ENCODE measurements at places on chromosomes 2 and 18. TPM values are rescaled to one million over a fixed set of nuclear protein-coding genes. Genes with fewer than 3 reads are reported as not detected.

DNA sequence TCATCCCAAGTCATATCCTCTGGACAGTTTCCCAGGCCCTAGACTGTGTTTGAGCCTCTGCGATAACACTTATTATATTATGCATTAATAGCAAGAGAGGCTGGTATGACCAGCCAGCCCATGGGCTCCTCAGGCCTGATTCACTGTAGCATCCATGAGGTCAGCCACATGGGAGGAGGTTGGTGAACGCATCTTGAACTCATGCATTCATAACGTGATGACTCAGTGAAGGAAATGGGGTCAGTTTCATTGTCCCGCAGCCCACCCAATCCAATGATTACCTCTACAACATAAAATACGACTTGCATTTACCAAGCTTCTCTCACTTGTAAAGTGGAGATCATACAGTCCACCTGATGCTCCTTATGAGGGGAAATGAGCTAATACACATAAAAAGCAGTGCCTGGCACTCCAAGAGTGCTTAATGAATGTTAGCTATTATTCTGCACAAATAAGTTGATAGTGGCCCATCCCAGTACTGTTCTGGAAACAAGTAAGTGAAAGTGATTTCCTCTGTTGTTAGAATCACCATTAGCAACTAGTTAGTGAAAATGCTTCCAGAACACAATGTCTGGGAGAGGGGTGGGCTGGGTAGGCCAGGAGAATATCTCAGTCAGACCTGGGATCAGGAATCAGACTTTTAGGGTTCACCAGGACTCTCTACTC lies 46.1 kb upstream of the CELF4 start:
- no peak for DNase-seq

GRCh38 chr2:200450288-200450687 lies 59.6 kb downstream of the KCTD18 start:
- DNase-seq = no peak

DNA sequence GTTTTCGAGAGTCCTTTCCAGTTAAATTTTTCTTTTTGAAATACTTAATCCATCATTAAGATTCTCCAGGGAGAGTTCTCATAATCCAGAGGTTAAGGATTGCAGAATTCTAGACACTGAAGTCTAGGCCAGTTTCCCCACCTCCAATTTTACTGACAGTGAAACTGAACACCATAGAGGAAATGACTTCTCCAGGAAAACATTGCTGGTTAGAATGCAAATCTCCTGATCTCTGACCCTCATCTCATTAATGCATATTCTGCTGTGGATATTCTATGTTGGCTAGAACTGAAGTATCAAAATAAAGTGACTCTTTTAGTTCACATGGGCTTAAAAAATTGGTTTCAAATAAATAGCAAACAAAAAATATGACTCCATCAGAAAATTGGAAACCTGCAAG lies 105.8 kb upstream of the UGP2 start:
- DNase-seq = no peak

DNA sequence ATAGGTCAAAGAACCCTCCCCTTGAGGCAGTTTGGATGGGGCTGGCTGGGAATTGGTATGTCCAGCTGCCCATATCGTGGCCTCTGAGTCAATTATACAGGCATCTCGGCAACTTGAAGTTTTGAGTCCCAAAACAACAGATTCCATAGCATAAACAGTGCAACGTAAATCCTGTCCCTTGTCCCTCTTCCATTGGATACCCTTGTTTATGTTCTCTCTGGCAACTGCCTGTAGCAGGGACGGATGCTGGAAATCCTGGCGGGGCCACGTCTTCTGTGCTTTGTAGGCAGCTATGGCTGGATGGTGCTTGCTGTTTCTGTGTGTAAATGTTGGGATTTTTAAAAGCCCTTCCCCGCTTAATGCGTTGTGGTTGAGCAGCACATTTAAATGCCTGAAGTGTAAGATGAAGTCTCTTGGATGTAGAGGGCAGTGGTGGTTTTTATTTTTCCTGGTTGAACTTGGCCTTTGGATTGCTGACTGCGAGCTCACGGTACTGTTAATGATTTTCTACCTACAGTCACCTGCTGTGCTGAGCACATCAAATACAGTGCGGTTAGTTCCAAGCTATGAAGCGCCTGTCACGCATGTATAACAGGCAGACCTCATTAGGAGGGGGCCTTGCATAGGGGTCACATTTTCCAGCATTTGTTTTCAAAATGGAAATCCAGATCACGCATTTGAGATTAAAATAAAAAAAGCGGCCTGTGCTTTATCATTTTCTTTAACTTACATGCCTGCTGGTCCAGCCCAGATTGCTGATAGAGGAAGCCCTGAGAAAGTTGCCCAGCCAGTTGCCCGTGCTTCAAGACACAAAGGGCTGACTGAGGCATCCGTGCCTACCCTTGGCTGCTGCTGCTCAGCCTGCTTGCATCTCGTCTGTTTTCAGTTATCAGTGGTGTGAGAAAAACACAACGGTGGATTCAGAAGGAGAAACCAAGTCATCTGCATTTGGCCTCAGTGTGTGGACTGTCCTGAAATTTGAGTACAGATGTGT lies 84.7 kb downstream of the NEDD4L start:
- DNase-seq = no peak

- DNase-seq = no peak
Observed at GRCh38 chr2:180205621-180206235, 198.6 kb upstream of the CWC22 start.

DNA sequence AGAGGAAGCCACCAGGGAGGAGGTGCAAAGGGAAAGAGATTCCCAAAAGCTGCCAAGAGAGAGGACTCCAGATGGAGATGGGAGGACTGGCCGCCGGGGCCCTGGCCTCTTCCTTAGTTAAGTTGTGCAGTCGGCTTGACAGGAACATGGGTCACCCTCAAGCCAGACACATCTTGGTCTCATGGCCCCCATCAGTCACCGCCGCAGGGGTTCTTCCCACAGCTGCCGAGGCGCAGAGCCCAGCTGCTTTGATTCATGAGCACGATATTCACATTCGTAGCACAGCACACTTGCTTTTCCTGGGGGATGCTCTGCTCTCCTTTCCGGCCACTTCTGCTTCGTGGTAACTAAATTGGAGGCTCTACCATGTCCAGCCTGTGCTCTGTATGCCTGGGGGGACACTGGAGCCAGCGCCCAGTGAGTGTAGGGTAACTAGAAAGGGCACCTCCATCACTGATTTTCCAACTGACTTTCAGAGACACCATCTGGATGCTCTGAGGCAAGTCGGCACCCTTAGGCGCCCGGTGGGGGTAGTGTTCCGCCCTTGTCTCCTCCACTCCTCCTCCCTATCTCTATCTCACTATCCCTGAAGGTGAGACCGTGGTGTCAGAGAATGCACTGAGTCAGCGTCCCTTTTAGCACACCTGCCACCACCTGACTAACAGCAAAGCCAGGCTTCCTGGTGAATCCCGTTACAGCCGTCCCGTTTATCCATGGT lies 13.3 kb downstream of the TWIST2 start:
- no peak for DNase-seq

GRCh38 chr2:20617081-20617575 lies 33.8 kb downstream of the HS1BP3 start:
- no peak for DNase-seq

DNA sequence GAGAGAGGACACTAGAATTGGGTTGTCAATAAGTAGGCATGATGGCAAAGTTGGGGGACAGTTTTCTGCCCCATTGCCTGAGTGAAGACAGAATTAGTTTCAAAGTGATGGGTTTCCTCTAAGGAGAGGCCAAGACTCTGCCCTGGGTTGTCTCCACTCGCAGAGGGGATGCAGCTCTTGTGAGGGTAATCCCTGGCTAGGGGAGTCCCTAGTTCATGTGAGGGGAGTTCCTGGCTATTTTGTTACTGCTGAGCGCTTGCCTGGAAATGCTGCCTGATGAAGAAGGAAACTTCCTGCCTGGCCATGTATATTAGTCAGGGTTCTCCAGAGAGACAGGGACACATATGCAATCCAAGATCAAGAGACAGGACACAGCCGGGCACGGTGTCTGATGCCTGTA lies 501.5 kb downstream of the BCL11A start:
- no peak for DNase-seq

- DNase-seq = no peak
Observed at GRCh38 chr2:205975082-205975949, 110.7 kb downstream of the INO80D start.

- no peak for DNase-seq
Observed at GRCh38 chr2:31511376-31511775, 69.4 kb downstream of the SRD5A2 start.

- DNase-seq = no peak
Observed at GRCh38 chr2:150700666-150701580, 213.5 kb upstream of the RND3 start.

DNA sequence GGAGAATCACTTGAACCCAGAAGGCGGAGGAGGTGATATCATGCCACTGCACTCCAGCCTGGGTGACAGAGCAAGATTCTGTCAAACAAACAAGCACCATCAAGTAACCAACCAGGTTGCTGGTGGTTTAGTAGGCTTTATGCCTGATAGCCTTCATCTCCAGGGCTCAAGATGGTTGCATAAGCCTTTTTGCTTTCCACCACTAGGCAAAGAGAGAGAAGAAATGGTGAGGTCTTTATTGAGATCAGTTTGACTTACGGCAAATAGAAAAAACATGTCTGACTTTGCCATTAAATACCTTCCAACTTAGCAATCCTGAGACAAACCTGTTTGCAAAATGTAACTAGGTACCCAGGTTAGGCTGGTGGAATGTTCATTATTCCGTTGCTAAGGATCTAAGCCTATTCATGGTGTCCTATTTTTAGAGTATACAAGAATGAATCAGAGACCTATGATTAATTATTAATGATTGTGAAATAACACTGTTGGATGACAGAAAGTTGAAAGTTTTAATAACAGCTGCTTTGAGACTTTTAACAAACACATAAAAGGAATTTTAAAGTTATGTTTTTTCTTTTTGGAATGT lies 53.5 kb upstream of the SLC38A11 start:
- no peak for DNase-seq

DNA sequence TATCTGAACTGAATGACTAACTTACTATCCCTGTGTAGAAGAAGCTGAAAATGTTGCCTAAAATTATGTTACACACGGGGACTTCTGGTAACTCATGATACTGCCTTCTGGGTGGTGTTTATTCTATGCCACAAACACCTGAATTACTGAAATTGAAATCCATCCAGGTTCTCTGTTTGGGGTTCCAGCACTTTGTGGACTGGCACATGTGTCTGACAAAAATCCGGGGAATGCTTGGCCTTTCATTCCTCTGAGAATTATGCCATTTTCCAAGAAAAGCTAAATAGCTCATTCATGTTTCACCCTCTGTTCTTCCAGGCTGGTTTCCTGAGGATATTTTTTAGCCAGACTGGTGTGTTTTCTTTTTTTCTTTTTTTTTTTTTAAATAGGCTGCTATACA lies 59.5 kb upstream of the POU3F3 start:
- DNase-seq = no peak

GRCh38 chr2:239523147-239523953 lies 122.5 kb upstream of the HDAC4 start:
- no peak for DNase-seq

SPEG gene
- 1.0 TPM for total RNA-seq

CNOT9 gene
- 131 TPM for total RNA-seq

SERPINB10 gene
- total RNA-seq = not detected

DCC gene
- not detected for total RNA-seq

KLHL29 gene
- 0.11 TPM for total RNA-seq

MDH1 gene
- 191 TPM for total RNA-seq

LINC00305 gene
- not detected for total RNA-seq

SLC23A3 gene
- 2.6 TPM for total RNA-seq

Data from CD8-positive, alpha-beta memory T cell (primary cell).